Activated CD8-positive, alpha-beta memory T cell treated with anti-CD3 and anti-CD28 coated beads for 1 hour (primary cell): ENCODE measurements at places on chromosomes 13 and 19.

DNA sequence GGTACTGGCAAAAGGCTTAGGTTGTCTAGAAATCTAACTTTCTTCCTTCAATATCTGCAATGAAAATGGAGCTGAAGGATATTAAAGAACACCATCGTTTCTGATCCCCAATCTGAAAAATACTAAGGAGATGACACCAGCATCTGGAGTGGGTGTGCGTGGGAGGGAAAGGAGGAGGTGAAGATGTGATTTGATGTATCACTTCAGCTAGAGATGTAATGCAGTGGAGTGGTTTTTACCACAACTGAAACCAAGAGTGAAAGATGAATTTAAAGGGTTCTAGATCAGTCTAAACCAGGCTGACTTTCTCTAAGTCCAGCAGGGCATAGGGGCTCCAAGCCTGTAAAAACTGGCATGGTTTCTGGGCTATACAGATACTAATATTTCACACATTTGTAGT lies 148.4 kb downstream of the AKAP11 start:
- no peak for DNase-seq

DNA sequence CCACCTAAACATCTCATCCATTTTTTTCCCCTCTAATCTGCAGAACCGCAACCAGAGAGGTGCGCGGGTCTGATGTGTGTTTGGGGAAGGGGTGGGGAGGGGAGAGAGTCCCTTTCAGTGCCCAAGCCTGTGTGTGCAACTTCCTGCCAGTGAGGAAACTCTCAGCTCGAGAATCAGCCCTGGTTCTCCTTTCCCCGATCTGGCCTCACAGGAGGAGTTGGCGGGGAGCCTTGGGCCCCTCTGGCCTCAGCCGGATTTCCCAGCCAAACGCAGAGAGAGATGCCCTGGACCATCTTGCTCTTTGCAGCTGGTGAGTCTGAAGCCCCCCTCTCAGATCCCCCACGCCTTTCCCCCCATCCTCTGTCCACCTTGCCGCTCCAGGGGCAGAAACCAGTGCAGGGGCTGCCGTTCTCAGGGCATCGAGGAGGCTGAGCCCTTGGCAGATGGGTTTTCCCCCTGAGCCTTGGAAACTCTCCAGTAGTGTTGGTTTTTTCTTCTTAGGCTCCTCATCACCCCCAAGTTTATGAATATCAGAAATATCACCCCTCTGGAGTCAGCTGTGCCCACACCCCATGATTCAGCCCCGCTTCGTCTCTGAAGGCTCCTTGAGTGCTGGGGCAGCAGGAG lies at the start of gene C19orf38:
Gene C19orf38, plus strand, starts transcription at position 186 of the 627 bp plus-strand sequence. Its CDS starts 94 bp downstream, at position 280.
- DNase-seq: no peak

DNA sequence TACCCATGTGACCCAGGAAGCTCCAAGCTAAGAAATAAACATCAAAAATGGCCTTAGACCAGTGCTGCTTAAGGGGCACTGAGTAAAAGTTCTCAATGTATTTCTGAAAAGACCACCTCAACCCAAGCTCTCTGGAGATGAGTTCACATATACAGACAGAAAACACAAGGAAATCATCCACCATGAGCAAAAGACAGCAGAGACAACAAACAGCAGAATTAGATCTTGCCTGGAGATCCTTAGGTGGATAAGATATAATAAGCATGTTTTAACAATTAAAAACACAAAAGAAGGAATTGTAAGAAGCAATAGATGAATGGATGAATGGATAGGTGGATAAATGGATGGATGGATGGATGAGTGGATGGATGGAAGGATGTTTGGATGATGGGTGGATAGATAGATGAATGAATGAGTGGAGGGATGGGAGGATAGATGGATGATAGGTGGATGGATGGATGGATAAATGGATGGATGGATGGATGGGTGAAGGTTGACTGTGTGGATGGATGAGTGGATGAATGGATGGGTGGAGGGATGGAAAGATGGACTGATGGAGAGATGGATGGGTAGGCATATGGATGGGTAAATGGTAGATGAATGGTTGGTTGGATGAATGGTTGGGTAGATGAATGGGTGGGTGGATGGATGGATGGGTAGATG lies 9.6 kb upstream of the NMRK2 start:
- DNase-seq: no peak

GRCh38 chr13:113921763-113922162 lies 52.1 kb downstream of the C13orf46 start:
- no peak for DNase-seq

DNA sequence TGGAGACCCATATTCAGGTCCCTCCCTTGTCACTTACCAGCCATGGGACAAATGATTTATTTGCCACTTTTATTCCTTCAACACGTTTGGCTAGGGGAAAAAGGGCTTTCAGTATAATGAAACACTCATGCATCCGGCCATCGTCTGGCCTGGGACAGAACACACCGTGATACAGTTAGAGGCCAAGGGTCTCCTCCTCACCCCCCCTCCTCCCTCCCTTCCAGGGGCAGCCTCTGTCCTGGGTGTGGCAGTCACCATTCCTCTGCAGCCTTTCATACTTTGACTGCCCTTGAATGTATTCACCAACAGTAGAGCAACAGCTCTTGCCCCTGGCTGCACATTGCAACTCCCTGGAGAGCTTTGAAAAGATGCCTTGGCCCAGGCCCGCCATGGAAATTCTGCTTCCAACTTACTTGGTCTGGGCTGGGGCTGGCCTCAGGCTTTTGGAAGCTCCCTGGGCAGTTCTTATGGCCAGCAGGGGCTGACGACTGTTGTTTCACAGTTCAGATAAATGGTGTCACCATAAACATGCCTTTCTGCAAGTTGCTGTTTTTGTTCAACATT lies 3.0 kb downstream of the PAK4 start:
- DNase-seq: no peak

- no peak for DNase-seq
Measured at GRCh38 chr13:72716776-72717175, 10.7 kb downstream of the MZT1 start.

GRCh38 chr19:35715981-35716800 lies 1.6 kb upstream of the KMT2B start:
- DNase-seq: no peak

DNA sequence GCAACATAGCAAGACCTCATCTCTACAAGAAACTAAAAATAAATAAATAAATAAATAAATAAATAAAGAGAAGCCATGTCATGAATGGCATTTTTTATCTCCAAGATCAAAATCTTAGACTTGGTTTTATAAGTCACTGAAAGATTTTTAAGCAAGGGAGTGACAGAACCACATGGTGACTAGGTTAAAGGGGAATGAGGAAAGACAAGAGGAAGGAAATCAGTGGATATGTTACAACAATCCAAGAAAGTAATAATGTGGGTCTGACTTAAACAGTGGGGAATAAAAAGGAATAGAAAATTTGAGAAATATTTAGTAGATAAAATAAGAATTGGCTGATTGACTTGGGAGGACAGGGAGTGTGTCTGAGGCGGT lies 18.8 kb upstream of the MED4 start:
- no peak for DNase-seq

- DNase-seq: no peak
Measured at GRCh38 chr19:42175952-42176648, 41.4 kb downstream of the DEDD2 start.
